Stimulated activated CD4-positive, alpha-beta T cell treated with anti-CD3 and anti-CD28 coated beads, Interleukin-15, amount 100 ng/mL, for 1 hour (primary cell): ENCODE measurements at places on chromosomes 7 and 10.

- no peak for DNase-seq
These were observed 1091.1 kb downstream of the NRG3 start for GRCh38 chr10:82966130-82966529.

DNA sequence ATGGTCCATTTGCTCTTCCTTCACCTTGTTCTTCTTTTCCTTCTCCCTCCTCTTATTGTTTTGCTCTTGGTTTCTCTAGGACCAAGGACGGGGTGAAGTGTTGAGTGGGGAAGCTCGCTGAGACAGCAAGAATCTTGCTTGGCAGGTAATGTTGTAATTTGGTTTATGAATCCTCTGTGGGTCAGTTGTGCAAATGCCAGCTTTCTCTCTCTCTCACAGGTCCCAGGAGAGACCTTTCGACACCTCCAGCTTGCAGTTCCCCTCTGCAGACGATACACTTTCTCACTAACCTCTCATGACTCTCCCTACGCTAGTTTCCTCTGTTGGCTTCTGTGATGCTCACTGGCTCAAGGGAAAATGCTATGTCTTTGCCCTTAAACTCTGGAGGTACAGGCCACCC is 77.0 kb downstream of the FRMD4A start:
- no peak for DNase-seq

GRCh38 chr7:51219261-51219988 is 97.2 kb downstream of the COBL start:
- no peak for DNase-seq

DNA sequence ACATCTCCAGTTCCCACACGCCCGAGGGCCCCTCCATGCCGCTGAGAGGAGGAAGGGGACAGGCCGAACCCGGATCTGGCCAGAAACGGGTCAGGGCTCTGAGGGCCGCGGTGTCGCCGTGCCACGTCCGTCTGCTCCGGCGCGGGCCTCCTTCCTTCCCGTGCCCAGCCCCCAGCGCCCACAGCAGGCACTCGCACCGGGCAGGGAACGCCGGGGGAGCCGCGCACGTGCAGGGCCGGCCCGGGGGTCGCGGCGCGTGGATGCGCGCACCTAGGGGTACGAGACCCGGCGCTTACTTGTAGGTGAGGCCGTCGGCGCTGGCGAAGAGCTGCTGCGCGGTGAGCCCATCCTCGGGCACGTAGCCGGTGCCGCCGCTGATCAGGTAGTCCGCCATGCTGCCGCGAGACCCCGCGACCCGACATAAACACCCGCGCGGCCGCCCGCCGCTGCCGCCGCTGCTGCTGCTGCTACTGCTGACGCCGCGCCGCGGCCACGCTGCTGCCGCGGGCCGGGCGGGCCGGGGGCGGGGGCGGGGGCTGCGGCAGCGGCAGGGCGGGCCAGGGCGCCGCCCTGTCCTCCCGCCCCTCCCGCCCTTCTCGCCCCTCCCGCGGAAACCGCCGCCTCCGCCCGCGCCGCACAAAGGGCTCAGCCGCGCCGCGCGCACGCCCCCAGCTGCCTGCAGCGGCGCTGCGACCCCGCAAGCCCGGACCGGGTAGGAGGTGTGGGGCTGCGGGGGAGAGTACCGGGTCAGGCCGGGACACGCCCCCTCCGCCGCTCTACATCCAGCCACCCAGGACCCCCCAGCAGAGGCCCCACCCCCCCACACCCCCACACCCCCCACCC is 4.1 kb downstream of the IMPDH1 start:
- peak; percentile 49 for DNase-seq

- DNase-seq = no peak
These were observed 9.8 kb downstream of the CREB3L2 start for GRCh38 chr7:137992104-137992549.

DNA sequence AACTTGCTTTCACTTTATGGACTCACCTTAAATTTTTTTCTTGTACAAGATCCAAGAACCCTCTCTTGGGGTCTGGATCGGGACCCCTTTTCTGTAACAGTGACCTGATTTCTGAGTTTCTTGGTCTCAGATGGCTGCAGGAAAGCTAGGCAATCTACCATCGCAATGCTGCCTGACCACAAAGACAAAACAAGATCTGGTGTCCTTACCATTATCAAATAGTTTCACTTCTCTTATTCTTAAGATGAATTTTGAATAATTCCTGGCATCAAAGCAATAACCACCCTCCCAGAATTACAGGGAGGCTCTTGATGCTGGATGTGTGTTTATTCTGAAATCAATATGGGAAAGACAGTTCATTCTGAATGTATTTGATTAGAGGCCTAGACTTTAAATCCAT is 77.4 kb upstream of the FRMD4A start:
- no peak for DNase-seq

GRCh38 chr10:113431398-113432160 is 121.3 kb upstream of the HABP2 start:
- DNase-seq = no peak

DNA sequence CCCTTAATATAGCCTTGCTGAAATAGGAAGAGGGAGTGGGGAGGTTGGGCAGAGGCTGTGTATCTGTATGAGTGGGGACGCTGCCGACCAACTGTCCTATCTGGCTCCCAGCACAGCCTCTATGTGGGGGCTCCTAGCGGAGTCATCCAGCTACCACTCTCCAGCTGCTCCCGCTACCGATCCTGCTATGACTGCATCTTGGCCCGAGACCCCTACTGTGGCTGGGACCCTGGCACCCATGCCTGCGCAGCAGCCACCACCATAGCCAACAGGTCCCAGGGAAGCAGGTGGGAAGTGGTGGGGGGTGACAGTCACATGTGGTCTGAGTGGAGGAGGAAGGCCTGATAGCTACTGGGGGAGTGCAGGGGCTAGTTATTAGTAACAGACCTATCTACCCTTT is 6.6 kb downstream of the MRPL43 start:
- no peak for DNase-seq

GRCh38 chr10:21135023-21135931 is 238.2 kb upstream of the NEBL start:
- DNase-seq = no peak

DNA sequence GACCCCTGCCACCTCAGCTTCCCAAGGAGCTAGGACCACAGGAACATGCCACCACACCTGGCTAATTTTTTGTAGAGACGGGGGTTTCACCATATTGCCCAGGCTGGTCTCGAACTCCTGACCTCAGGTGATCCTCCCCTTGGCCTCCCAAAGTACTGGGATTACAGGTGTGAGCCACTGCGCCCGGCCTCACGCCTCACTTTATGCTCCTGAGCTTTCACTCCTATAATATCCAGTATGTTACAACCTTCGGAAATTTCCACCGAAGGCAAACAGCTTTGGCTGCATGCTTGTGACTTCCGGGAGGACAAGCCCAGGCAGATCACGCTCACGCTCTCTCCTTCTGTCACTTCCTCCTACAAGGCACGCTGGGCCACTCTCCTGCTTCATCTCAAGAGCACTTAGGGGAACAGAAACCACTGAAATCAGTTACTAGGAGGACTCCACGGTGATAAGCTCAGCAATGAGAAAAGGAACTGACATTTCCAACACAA is 4.4 kb upstream of the MAD1L1 start:
- no peak for DNase-seq

- no peak for DNase-seq
These were observed 301.2 kb downstream of the FGFR2 start for GRCh38 chr10:121296881-121297585.

- DNase-seq = no peak
These were observed 50.0 kb upstream of the SHH start for GRCh38 chr7:155862123-155862892.

GRCh38 chr7:148334959-148335577 is 255.5 kb upstream of the C7orf33 start:
- no peak for DNase-seq

- DNase-seq = no peak
These were observed 89.8 kb downstream of the KIAA1549 start for GRCh38 chr7:138891446-138891810.

DNA sequence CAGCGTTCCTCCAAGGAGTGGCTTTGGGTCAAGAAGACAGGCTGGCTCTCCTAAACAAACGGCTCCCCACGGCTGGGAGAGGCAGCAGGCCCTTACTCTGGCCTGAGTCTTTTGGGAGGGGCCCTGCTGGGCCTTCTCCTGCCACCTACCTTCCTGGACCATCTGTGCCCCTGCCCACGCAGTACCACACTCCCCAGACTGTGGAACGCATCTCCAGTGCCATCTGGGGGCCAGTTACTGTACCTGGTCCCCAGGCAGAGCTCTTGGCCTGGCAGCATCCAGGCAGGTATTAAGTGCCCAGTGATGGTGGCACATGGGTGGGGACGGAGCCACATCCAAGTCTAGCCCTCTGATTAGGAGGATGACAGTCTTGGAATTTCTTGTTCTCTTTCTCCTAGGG is 14.4 kb downstream of the ALKBH4 start:
- peak; percentile 31 for DNase-seq

- no peak for DNase-seq
These were observed 194.1 kb upstream of the FRMD4A start for GRCh38 chr10:14524691-14525324.

DNA sequence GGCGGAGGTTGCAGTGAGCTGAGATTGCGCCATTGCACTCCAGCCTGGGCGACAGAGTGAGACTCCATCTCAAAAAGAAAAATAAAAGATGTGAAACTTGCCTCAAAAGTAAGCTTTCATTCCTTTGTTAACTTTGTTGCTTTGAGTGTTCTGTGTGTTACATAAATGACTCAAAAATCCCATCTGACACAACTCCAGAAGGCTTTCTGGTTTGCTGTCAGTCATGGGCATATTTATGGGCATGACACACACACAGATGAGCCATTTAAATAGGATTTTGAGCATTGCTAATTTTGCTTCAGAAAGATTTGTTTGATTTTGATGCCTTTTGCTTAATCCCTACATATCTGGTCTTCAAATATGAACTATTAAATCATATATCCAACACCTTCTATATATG is 82.6 kb downstream of the CACNB2 start:
- DNase-seq = no peak

DNA sequence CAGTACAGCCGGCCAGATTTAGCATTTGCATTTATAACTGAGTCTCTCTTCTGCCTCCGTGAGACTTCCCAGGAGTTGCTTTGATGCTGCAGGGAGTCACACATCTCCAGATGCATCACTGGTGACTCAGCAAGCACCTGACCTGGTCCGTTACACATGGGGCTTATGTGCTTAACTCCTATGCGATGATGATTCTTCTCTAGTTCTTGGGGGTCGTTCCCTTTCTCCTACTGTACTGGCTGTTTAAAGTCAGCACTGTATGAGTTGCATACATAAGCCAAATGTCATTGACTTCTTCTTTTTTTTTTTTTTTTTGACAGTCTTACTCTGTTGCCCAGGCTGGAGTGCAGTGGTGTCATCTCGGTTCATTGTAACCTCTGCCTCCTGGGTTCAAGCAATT is 13.0 kb upstream of the AKR1E2 start:
- no peak for DNase-seq

- no peak for DNase-seq
These were observed 57.8 kb upstream of the RAB18 start for GRCh38 chr10:27446091-27446918.

DNA sequence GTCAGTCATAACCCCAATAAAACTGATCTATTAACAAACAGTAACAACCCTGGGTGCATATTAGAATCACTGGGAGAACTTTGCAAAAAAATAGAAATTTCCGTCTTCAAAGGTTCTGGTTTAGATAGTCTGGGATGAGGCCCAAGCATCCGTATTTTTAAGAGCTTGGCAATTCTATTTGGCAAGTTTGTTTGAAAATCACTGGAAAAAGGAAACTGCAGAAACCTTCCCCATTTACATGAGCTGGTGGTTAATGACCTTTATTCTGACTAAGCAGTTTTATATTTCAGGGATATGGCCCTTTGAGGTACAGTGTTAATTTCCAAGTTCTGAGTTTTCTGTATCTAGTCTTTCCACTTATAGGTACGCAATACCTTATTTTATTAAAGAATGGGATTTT is 115.8 kb upstream of the PRR15 start:
- no peak for DNase-seq

- no peak for DNase-seq
These were observed 145.7 kb upstream of the AHR start for GRCh38 chr7:17152721-17153120.

GRCh38 chr10:3340127-3340730 is 167.6 kb upstream of the PITRM1 start:
- DNase-seq = no peak

DNA sequence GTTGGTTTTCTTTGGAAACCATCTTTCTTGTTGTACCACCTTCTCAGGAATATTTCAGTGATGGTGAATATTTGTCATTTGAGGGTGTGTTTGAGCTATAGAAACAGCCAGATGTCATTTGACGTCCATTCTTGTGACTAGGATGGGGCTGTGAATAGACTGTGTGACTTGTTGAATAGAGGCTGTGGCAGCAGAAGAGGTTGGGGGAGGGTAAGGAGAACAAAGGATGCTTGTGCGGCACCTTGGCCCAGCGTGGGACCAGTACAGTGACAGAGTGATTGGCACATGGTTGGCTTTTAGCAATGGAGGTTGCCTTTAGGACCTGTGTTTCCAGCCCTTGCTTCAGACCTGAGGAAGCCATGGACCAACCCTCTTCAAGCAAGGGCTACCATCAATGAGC is 11.3 kb downstream of the DMBT1 start:
- no peak for DNase-seq

GRCh38 chr7:142876991-142877910 is 8.3 kb downstream of the TRPV6 start:
- no peak for DNase-seq

GRCh38 chr7:94701555-94701973 is 45.6 kb upstream of the SGCE start:
- DNase-seq = no peak

DNA sequence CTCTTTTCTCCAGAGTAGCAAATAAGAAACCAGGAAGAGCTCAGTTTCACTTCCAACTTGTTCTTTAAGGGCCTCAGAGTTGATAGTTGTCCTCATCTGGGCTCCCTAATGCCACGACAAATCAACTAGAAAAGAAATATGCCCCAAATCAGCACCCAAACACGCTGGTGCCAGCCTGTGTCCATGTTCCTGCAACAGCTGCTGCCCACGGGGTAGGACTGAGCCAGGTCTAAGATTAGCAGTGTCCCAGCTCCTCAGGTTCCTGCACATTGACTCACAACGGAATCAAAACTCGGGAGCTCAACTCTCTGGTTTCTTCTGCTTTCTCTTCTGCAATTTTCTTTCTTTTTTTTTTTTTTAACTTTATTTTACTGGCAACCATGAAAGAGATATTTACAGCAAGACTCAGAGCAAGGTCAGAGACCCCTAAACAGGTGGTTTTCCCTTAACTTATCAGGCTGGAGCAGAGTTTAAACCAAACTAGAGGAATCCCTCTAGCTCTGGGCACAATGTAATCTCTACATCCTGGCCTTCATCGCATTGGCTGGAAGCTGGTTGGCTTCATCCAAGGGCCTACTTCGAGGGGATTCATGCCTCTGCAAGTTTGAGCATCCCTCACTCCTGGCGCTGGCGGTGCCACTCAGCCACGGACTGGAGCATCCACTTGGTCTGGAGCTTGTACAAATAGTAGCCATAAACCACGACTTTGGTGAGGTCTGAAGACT is 126.1 kb downstream of the PFKFB3 start:
- no peak for DNase-seq

GRCh38 chr7:110987127-110987693 is 103.7 kb upstream of the LRRN3 start:
- DNase-seq = no peak

DNA sequence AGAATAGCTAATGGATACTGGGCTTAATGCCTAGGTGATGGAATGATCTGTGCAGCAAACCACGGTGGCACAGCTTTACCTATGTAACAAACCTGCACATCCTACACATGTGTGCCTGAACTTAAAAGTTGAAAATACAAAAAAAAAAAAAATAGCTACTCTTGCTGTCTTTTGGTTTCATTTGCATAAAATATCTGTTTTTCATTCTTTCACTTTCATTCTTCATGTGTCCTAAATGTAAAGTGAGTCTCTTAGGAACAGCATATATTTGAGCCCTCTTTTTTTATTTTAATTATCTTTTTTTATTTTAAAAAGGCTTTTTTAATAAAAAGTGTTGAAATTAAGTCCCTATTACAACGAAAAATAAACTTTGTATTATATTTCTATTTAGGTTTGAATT is 836.1 kb upstream of the KCND2 start:
- DNase-seq = no peak
